ENCODE measurements at places on chromosomes 3 and 15. TPM values are rescaled to one million over a fixed set of nuclear protein-coding genes. Genes with fewer than 3 reads are reported as not detected.

Gene NME9
- polyA plus RNA-seq, result 0.17 TPM

Gene GRM2
- 2.8 TPM for polyA plus RNA-seq

- no peaks in the 10 kb centered on the region for H3K36me3 ChIP-seq
- no peak for DNase-seq
- H3K27ac ChIP-seq, result peak within 1 kb of the TSS; percentile 76
Observed at GRCh38 chr15:63597038-63597790, at the start of gene FBXL22. FBXL22 (plus strand) TSS chr15:63597387; CDS start chr15:63597393, 6 bp downstream.

Gene GRAMD2A
- not detected for polyA plus RNA-seq

Gene ARID3B
- polyA plus RNA-seq, result 23.0 TPM

DNA sequence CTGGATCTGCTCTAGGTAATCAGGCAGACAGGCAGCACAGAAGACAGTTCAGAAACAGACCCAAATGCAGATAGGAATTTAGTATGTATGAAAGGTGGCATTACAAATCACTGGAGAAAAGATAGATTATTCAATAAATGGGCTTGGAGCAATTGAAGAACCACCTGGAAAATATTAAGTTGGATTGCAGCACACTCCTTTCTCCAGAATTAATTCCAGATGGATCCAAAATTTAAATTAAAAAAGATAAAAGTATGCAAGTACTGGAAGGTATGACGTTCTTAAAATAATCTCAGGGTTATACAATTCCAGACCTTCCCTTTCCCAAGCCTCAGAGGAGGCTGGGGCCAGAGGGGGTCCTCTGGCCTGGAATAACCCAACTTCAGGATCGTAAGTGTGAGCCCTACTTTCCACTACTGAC, 32.5 kb downstream of the HRH1 start:
- no peaks in the 10 kb centered on the region for H3K36me3 ChIP-seq
- H3K27ac ChIP-seq, result no peak overlapping the region
- H3K4me3 ChIP-seq, result no peak overlapping the region
- DNase-seq, result no peak
- H3K4me1 ChIP-seq, result no peaks in the 10 kb centered on the region
